Urinary bladder (tissue), 4 donors: ENCODE measurements at places on chromosomes 7 and 10. TPM values are rescaled to one million over a fixed set of nuclear protein-coding genes. Genes with fewer than 3 reads are reported as not detected.

DNA sequence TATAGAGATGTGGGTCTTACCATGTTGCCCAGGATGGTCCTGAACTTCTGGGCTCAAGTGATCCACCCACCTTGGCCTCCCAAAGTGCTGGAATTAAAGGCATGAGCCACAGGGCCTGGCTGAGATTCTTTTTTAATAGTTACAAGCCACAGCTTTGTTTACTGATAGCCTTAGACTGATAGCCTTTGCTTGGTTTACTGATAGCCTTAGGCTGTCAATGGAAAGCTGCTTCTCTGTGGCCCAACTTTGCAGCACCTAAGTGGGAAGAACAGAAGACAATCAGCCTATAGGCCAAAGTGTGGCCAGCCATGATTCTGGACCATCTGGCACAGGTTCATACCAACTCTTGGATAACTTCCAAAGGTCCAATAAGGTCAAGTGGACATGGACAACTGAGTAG, 24.1 kb upstream of the CDCA7L start:
- DNase-seq = no peak

DNA sequence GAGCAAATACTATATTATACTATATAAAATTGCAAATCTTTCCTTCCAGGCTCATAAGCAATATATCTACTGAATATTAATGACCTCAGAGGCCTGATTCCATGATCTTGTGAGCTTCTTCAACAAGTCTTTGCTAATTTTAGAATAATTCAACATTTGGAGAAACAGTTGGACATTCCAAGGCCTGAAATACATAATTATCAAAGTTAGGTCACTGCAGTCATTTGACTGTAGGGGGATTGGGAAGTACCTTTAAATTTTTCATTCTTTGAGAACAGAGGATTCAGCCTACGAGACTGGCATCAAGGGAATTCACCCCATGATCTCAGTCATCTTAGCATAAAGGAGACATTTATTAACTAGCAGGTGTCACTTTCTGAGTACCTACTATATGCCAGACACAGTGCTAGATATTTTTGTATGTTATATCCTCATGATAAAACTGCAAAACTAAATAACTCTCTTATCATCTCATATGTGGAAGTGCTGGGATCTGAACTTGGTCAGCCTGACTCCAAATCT, 85.4 kb downstream of the DOCK4 start:
- no peak for DNase-seq

- DNase-seq = peak; percentile 92
Measured at GRCh38 chr7:28408960-28409715, 3.2 kb upstream of the CREB5 start.

DNA sequence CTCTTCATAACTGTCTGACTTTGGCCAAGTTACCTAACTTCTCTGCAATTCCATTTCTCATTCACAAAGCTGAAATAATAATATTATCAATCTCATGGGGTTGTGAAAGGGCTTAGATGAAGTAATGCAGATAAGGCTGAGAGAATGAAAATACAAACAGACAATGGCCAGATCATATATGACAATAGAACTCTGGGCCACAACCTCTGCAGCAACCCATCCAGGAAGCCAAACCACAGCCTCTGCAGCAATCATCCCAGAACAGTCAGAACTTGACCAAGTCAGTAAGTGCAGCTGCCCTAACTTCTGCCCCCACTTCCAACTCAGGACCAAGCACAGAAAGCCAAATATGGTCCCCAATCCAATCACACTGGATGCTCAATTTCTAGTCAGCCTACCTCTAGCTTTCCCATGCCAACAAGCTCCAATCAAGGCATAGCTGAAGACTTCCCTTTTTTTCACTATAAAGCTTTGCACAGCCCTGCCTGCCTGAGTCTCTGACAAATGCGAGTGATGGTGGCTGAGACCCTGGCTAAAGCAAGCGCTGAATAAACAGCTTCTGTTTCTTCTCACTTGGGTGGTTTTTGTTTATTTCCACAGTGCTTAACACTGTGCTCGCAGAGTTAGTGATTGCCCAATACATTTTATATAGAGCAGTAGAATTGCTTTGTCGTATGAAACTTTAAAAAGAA, 34.8 kb upstream of the TNPO3 start:
- no peak for DNase-seq

GRCh38 chr10:122307669-122308416, 36.7 kb downstream of the BTBD16 start:
- DNase-seq = peak; percentile 60

DNA sequence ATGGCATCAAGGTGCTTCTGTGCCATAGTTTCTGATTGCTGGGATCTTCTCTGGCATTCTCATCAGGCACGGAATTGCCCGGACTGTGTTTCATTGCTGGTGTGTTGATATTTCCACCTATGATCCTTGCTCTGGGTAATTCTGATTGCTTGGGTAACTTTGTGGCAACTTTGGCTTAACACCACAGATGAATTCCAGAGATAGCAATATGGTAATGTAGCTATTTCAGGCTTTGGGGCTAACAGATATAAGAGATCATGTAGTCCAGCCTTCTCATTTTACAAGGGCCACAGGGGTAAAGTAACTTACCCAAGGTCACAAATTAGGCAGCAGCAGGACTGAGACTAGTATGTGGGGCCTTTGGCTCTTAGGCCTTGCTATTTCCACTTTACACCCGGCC, 53.9 kb upstream of the PLPP4 start:
- DNase-seq = no peak

GRCh38 chr10:103699611-103700435, 155.6 kb downstream of the SH3PXD2A start:
- DNase-seq = no peak

GRCh38 chr10:5666008-5666840, at the start of gene ASB13:
TSS of gene ASB13 (minus strand) at chr10:5666595. CDS start at chr10:5666551, 44 bp downstream.
- no peak for DNase-seq

GRCh38 chr10:99536338-99537085, 3.8 kb downstream of the NKX2-3 start:
- DNase-seq = no peak

- no peak for DNase-seq
Measured at GRCh38 chr7:116232350-116232749, 22.0 kb downstream of the TES start.

- DNase-seq = no peak
Measured at GRCh38 chr10:110005719-110006118, 2.1 kb upstream of the ADD3 start.

- peak; percentile 57 for DNase-seq
Measured at GRCh38 chr10:131094527-131095312, 216.8 kb downstream of the TCERG1L start.

- no peak for DNase-seq
Measured at GRCh38 chr7:106644999-106645398, 16.0 kb downstream of the CCDC71L start.

GRCh38 chr7:138842111-138842510, 44.1 kb upstream of the ATP6V0A4 start:
- no peak for DNase-seq

DNA sequence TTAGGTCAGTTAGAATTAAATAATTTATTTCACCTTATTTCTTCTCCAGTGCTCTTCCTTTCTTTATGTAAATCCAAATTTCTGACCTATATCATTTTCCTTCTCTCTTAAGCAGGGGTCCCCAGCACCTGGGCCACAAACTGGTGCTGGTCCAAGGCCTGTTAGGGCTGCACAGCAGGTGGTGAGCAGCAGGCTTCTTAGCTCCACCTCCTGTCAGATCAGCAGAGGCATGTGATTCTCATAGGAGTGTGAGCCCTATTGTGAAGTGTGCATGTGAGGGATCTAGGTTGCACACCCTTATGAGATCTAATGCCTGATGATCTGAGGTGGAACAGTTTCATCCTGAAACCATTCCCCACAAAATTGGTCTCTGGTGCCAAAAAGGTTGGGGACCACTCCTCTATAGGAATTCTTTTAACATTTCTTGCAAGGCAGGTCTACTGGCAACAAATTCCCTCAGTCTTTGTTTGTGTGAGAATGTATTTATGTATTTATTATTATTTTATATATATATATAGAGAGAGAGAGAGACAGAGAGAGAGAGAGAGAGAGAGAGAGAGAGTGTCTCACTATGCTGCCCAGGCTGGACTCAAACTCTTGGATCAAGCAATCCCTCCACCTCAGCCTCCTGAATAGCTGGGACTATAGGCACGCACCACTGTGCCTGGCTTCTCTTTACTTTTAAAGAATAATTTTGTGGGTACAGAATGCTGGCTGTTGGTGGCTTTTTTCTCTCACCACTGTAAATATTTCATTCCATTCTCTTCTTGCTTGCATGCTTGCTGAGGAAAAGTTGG, 4.3 kb upstream of the ABCC2 start:
- no peak for DNase-seq

DNA sequence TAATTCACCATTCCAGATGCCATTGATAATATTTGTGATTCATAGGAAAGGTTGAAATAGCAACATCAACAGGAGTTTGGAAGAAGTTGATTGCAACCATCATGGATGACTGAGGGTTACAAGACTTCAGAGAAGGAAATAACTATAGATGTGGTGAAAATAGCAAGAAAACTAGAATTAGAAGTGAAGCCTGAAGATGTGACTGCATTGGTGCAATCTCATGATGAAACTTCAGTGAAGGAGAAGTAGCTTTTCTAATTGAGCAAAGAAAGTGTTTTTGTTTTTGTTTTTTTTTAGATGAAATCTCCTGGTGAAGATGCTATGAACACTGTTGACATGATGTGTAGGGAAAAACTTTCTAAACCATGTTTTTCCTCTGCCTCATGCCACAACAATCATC, 18.7 kb upstream of the CD36 start:
- DNase-seq = no peak

- no peak for DNase-seq
Measured at GRCh38 chr7:99392659-99393354, 15.6 kb downstream of the PDAP1 start.

- DNase-seq = no peak
Measured at GRCh38 chr10:83225781-83226180, 913.5 kb upstream of the GHITM start.

GRCh38 chr7:19988860-19989259, 215.4 kb upstream of the TMEM196 start:
- no peak for DNase-seq

- DNase-seq = no peak
Measured at GRCh38 chr7:105782391-105783042, 93.9 kb downstream of the ATXN7L1 start.

DNA sequence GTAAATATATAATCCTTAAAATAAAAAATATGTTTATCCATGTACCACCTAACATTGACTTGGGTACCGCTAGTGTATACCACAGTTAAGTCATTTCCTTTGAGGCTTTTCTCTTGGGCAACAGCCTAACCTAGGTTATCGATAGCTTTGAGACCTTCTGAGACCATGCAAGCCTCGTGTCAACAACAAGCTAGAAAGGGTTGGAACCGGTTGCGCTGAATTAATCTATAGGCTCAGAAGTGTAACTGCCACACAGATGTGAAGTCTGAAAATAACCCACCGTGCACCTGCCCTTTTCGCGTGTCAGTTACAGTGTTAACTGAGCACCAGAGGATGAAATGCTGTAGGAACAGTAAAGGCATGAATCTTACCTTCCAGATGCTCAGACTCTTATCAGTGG, 59.8 kb downstream of the ARID5B start:
- no peak for DNase-seq

- DNase-seq = no peak
Measured at GRCh38 chr7:42932811-42933591, 825 bp downstream of the MRPL32 start.

DNA sequence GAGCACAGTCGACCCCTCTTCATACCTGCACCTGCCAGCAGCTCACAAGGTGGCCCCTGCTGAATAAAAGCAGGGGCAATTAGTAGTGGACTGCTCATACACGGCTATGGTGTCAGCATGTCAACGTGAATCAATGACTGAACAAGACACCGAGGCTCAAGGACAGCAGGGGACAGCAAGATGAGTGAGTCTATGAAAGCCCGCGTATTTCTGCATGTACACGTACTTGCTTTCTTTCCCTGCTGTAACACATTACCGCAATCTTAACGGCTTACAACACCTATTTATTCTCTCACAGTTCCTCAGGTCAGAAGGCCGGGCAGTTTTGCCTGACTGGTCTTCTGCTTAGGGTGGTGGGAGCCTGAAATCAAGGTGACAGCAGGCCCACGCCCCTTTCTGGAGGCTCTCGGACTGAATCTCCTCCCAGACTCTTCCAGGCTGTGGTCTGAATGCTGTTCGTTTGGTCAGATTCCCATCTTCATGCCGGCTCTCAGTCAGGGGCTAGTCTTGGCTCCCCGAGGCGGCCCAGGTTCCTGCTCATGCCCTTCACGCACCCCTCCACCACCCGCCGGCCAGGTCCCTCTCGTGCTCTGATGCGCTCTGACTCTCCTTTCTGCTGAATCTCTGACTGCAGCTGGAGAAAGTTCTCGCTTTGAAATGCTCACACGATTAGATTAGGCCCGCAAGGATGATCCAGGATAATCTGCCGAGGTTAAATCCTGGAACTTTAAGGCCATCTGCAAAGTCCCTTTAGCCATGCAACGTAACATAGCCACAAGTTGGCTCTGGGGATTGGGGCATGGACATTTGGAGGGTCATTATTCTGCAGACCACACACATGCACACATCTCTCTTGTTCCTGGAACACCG, 7.8 kb upstream of the PPP2R2D start:
- no peak for DNase-seq

SPACDR gene
- polyA plus RNA-seq = 0.62 TPM

NUTM2B gene
- 0.32 TPM for polyA plus RNA-seq

UPK3B gene
- polyA plus RNA-seq = 11.8 TPM

TEX36 gene
- not detected for polyA plus RNA-seq

LIPF gene
- polyA plus RNA-seq = not detected

NAT16 gene
- not detected for polyA plus RNA-seq

HYAL4 gene
- not detected for polyA plus RNA-seq

ACSM6 gene
- polyA plus RNA-seq = 0.42 TPM

MOGAT3 gene
- not detected for polyA plus RNA-seq
